ENCODE measurements at places on chromosomes 2 and 18. TPM values are rescaled to one million over a fixed set of nuclear protein-coding genes. Genes with fewer than 3 reads are reported as not detected.

The CDK15 gene
- total RNA-seq, result not detected

The ANKRD30B gene
- not detected for total RNA-seq

The STPG4 gene
- total RNA-seq, result not detected

The LAPTM4A gene
- total RNA-seq, result 212 TPM

The CCDC74A gene
- 2.8 TPM for total RNA-seq

The ADAM23 gene
- 8.3 TPM for total RNA-seq

The CHRND gene
- not detected for total RNA-seq

The SPP2 gene
- not detected for total RNA-seq

The ANKRD44 gene
- total RNA-seq, result 7.6 TPM

The INPP5D gene
- total RNA-seq, result 0.18 TPM

The NYAP2 gene
- total RNA-seq, result not detected

The C2orf66 gene
- not detected for total RNA-seq

The RESP18 gene
- not detected for total RNA-seq

The NEB gene
- total RNA-seq, result under 0.01 TPM

The CCL20 gene
- 0.65 TPM for total RNA-seq

The FBXO48 gene
- 0.49 TPM for total RNA-seq

The TRIM54 gene
- not detected for total RNA-seq

The CFC1 gene
- total RNA-seq, result not detected

The SIX3 gene
- not detected for total RNA-seq

The KATNAL2 gene
- 0.32 TPM for total RNA-seq

The OSBPL1A gene
- 22.2 TPM for total RNA-seq

The ME2 gene
- 25.5 TPM for total RNA-seq

The BOLL gene
- total RNA-seq, result not detected

The SCN2A gene
- not detected for total RNA-seq

The SAG gene
- not detected for total RNA-seq

The CXCR1 gene
- total RNA-seq, result not detected

The GCFC2 gene
- total RNA-seq, result 27.1 TPM

The POTEI gene
- not detected for total RNA-seq

The CBLN2 gene
- not detected for total RNA-seq

The RNU2-63P gene
- not detected for total RNA-seq
